GM12891 (cell line): ENCODE measurements at places on chromosomes 3 and 15.

- DNase-seq, result no peak
Measured at GRCh38 chr15:62087671-62088352, 21.0 kb downstream of the C2CD4A start.

DNA sequence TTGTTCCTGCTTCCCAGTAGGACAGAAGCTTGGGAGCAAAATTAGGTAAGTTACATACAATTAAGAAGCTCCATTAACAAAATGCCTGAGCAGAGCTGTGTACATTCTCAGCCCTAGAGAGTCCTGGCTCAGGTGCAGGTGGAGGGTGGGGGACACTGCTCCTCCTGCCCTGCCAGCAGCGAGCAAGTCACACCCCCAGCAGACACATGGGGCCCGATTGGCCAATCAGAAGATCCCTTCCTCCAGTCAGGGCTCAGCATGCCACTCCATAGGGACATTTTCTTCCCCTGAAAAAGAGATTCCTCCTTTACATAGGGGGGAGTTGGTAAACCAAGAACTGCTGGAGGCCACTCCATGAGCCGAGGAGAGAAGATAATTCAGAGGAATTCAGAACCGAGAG lies 62.1 kb downstream of the PLXNA1 start:
- DNase-seq, result no peak

DNA sequence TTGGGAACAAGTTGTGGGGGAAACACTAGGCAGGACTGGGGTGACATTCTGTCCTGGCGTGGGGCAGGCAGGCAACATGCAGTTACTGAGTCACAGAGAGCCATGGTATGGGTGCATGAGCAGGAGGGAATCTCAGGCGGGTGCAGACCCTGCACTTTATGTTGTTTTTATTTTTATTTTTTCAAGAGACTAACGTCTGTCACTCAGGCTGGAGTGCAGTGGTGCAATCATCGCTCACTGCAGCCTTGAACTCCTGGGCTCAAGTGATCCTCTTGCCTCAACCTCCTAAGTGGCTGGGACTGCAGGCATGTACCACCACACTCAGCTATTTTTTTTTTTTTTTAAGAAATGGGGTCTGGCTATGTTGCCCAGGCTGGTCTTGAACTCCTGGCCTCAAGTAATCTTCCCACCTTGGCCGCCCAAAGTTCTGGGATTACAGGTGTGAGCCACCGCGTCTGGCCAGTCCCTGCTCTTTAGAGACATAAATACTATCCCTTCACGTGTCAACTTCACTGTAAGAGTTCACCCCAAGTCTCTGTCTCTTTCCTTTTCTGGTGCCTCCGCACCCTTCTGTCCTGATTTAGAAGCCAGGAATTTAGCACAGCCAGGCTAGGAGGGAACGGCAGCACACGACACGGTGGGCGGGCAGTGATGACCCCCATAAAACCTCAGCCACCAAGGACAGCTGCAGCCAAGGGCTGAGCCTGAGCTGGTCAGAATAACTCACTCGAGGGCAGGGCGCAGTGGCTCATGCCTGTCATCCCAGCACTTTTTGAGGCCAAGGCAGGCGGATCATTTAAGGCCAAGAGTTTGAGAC lies 72.8 kb upstream of the IQSEC1 start:
- DNase-seq, result no peak

GRCh38 chr3:194283221-194284006 lies 67.7 kb downstream of the CPN2 start:
- DNase-seq, result no peak

DNA sequence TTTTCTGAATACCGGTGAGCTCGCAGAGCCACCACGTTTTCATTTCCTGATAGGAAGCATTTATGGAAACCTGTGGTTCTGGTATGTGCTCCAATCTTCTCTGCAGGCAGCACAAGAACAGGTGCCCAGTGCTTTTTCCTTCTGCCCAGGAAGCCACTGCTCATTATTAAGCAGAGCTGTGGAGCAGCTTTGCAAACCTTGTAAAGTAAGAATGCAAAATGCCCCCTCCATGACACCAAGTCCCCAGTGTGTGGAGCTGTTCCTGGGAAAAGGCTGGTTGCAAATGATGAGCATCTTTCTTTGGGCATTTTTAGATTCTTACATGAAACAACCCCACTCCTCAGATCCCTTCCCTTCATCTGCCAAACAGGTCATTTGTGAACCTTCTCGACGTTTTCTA lies 65.7 kb upstream of the MRPL3 start:
- no peak for DNase-seq

GRCh38 chr15:73239564-73240215 lies 129.1 kb downstream of the HCN4 start:
- DNase-seq, result no peak

DNA sequence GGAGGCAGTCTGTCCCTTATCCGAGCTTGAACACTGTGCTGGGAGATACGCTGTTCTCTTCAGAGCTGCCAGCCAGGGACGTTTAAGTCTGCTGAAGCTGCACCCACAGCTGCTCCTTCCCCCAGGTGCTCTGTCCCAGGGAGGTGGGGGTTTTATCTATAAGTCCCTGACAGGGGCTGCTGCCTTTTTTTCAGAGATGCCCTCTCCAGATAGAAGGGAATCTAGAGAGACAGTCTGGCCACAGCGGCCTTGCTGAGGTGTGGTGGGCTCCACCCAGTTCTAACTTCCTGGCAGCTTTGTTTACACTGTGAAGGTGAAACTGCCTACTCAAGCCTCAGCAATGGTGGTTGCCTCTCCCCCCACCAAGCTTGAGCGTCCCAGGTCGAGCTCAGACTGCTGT lies 319.9 kb upstream of the GRM7 start:
- no peak for DNase-seq

GRCh38 chr3:134334901-134335280 lies 39.4 kb downstream of the AMOTL2 start:
- DNase-seq, result no peak

- DNase-seq, result no peak
Measured at GRCh38 chr15:98657721-98658120, 9.4 kb downstream of the IGF1R start.

GRCh38 chr3:110789315-110789714 lies 282.3 kb upstream of the NECTIN3 start:
- no peak for DNase-seq
